Activated naive CD8-positive, alpha-beta T cell treated with anti-CD3 and anti-CD28 coated beads, Interleukin-2, amount 10 ng/mL, durations not matched to agents 7 days and 5 days (primary cell): ENCODE measurements at places on chromosomes 5 and 9.

DNA sequence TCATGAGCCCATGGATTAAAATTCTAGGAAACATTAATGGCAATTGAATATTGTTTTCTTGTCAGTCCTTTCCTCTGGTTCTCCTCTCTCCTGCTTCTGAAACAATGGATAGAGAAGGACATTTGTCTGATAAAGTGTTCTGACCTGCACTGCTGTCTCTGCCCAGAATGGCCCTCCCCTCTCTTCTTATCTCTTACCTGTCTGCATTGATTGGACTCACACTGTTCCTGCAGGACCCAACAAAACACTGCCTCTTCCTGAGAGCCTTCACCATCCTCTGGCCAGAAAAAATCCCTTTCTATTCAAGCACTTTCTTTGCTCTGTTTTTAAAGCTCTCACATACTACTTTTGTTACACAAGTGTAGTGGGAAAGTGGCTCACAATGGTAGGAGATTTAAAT lies 143.8 kb upstream of the DHFR start:
- no peak for DNase-seq

DNA sequence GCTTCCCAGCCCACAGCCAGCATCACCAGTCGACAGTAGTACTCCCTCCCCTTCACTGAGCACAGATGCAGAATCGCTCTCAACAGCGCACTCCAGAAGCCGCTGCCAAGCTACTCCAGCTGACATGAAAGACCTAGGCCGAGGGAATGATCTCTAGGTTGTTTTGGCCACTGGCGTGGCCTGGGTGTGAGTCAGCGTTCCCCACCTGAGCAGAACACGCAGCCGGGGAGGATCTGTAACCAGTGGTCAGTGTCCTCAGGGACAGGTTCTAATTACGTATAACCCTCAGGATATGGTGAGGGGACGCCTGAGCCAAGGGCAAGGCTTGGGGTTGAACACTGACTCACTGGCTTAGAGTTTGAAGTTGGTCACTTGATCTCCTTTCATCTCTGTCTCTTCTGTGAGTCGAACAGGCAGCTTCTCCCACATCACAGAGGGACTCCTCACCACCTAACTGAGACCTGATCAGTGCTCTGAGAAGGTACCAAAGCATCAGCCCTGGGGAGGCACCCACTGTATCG lies 76.9 kb upstream of the IL17B start:
- no peak for DNase-seq

- no peak for DNase-seq
These were observed 96.1 kb downstream of the F2RL2 start for GRCh38 chr5:76526950-76527583.

DNA sequence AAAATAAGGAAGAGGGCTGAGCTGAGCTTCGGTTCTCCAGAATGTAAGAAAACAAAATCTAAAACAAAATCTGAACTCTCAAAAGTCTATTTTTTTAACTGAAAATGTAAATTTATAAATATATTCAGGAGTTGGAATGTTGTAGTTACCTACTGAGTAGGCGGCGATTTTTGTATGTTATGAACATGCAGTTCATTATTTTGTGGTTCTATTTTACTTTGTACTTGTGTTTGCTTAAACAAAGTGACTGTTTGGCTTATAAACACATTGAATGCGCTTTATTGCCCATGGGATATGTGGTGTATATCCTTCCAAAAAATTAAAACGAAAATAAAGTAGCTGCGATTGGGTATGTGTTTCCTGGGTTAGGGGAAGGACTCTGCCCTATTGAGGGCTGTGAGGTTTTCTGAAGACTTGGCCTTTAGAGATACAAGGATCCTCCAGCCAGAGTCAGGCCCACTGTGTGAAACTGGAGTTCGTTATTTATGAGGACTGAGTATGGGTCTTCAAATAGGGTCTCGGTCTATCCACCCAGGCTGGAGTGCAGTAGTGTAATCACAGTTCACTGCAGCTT lies 3.8 kb downstream of the EGR1 start:
- DNase-seq, result no peak

DNA sequence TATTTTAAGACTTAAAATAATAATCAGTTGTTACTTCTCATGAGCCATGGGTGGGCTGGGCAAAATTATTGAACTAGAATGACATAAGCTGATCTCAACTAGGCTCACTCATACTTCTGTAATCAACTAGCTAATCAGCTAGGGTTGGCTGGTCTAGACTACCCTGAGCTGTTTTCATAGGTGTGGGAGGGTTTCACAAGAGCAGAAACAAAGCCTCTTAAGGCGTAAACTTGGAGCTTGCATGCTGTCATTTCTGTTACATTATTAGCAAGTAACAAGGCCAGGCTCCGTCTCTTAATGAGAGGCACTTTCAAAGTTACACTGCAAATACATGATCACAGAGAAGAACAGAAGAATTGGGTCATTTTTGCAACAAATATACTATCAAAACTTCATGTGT lies 57.2 kb upstream of the GHR start:
- no peak for DNase-seq

- no peak for DNase-seq
These were observed 220.0 kb downstream of the TSSK1B start for GRCh38 chr5:113214606-113215323.

DNA sequence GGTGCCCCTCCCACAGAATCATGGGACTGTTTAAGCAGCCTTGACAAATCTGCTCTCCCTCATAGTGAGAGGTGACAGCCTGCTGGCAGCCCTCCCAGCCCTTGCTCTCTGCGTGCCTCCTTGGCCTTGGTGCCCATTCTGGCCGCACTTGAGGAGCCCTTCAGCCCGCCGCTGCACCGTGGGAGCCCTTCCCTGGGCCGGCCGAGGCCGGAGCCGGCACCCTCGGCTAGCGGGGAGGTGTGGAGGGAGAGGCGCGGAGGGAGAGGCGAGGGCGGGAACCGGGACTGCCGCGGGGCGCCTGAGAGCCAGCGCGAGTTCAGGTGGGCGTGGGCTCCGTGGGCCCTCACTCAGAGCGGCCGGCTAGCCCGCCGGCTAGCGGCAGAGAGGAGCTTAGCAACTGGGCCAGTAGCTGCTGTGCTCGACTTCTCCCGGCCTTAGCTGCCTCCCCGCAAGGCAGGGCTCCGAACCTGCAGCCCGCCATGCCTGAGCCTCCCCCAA lies 125.9 kb upstream of the MYO10 start:
- DNase-seq, result no peak
